ENCODE measurements at places on chromosomes 11 and 22.

GRCh38 chr22:36162127-36163034 is 1.8 kb upstream of the APOL3 start:
- no peak for DNase-seq

- DNase-seq, result no peak
Observed at GRCh38 chr11:10307022-10307399, 2.1 kb downstream of the ADM start.

GRCh38 chr11:114587398-114587953 is 8.1 kb downstream of the NXPE4 start:
- DNase-seq, result no peak

DNA sequence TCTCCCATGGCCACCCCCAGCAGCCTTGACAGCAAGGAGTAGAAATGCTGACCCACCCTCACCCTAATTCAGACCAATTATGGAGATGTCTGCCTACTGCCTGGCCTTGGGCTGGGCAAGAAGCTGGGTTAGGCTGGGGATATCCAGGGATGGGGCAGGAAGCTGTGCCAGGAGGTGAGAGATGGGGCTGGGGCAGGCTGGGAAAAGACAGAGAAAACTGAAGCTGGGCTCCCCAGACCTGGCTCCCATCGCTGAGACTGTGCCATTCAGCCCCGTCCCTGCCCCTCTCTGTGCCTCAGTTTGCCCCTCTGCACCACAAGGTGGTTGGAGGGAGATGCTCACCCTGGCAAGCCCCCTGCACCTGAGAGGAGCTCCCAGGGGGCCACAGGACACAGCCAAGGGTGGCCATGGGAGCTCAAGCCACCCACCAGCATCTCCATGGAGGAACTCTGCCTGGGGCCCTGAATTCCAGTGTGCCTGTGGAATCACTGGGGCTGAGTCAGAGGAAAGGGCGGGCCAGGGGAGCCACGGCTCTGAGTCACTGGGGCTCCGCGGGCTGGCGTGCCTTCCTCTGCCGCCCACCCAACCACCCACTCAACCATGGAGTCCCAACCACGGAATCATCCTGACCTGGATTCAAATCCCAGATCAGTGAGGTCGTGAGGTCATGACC is 6.0 kb upstream of the CARD10 start:
- DNase-seq, result no peak

DNA sequence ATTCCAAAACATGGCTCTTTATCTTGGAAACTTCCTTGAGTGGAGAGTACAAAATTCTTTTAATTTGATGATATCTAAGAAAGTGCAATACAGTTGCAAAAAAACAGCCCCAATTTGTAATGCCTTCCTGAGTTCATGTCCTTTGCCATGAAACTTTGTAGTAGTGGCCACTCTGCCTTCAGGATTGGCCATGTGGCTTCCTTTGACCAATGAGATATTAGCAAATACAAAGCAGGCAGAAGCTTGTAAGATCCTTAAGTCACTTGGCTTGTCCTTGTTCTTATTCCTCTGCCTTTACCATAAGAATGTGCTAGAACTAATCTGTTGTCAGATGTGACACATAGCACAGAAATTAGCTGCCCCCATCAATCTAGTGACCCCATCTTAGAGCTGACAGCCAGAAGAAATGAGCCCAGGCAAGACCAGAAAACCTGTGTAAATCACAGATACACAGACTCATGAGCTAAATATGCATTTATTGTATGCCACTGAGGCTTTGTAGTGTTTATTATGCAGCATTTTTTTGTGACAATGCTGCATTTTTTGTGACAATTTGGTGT is 29.8 kb upstream of the BLID start:
- no peak for DNase-seq
